Uterine smooth muscle cell (primary cell): ENCODE measurements at places on chromosomes 7 and 10. TPM values are rescaled to one million over a fixed set of nuclear protein-coding genes. Genes with fewer than 3 reads are reported as not detected.

ZNF273 gene
- total RNA-seq: 3.7 and 4.1 TPM in 2 replicates

TRIM50 gene
- total RNA-seq: not detected in 2 replicates

MYPN gene
- total RNA-seq: 0.25 and 0.55 TPM in 2 replicates

PAX4 gene
- not detected in 2 replicates for total RNA-seq

ACTA2 gene
- 87.2 and 450 TPM in 2 replicates for total RNA-seq

VIPR2 gene
- total RNA-seq: not detected in 2 replicates

ITIH5 gene
- total RNA-seq: under 0.01 and 0.75 TPM in 2 replicates

TMEM236 gene
- total RNA-seq: 0.11 and 0.12 TPM in 2 replicates

ASZ1 gene
- total RNA-seq: not detected in 2 replicates

MACROH2A2 gene
- total RNA-seq: 3.9 and 5.5 TPM in 2 replicates

LDB3 gene
- total RNA-seq: under 0.01 TPM in 1 of 2 replicates, not detected in the other

HECW1 gene
- total RNA-seq: 0.11 and 0.62 TPM in 2 replicates
